Forelimb muscle (tissue), 1 donor: ENCODE measurements at places on chromosomes 3 and 15. TPM values are rescaled to one million over a fixed set of nuclear protein-coding genes. Genes with fewer than 3 reads are reported as not detected.

- DNase-seq, result no peak
These were observed 48.9 kb downstream of the APBA2 start for GRCh38 chr15:28934645-28935044.

- no peak for DNase-seq
These were observed 357.8 kb downstream of the VPS13C start for GRCh38 chr15:61702224-61703020.

GRCh38 chr3:72375237-72376076 is 472.8 kb downstream of the SHQ1 start:
- DNase-seq, result no peak

DNA sequence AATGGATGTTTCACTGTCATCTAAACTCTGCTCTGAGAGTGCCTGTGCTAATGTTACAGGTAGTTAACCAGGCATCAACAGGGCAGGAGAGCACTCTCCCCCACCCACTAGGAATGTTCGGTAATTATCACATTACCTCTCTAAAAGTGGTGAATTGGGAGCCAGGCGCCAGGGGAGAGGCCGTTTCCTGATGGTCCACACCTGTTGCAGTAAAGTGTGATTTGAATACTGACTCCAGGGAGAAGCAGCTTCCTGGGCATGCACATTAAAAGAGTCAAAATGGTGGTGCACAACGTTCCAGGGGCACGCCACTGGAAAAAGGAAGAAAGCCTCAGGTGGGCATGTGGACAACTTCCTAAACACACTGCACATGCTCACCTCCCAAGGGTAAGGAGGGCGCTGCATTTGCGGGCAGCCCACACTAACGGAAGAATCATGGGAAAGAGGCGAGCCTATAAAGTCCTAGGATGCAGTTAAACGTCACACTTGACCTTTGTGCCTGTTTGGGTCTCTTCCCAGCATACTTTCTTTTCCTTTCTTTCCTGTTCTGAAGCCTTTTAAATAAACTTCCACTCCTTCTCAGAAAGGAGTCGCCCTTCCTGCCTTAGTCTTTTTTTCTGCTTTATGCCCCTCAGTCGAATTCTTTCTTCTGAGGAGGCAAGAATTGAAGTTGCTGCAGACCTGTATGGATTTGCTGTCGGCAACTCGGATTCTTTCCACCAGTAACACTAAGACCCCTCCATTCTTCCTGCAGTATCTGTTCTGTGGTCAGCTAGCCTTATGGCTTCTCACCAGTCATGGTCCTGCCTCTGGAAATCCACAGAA is 28.9 kb upstream of the GPD1L start:
- no peak for DNase-seq

GRCh38 chr15:38065721-38066345 is 131.4 kb downstream of the TMCO5A start:
- DNase-seq, result no peak

GRCh38 chr3:13148561-13149329 is 75.5 kb upstream of the IQSEC1 start:
- no peak for DNase-seq

GRCh38 chr3:62624185-62624584 is 250.8 kb upstream of the FEZF2 start:
- no peak for DNase-seq

- DNase-seq, result no peak
These were observed 39.0 kb downstream of the WHAMM start for GRCh38 chr15:82848241-82848993.

DNA sequence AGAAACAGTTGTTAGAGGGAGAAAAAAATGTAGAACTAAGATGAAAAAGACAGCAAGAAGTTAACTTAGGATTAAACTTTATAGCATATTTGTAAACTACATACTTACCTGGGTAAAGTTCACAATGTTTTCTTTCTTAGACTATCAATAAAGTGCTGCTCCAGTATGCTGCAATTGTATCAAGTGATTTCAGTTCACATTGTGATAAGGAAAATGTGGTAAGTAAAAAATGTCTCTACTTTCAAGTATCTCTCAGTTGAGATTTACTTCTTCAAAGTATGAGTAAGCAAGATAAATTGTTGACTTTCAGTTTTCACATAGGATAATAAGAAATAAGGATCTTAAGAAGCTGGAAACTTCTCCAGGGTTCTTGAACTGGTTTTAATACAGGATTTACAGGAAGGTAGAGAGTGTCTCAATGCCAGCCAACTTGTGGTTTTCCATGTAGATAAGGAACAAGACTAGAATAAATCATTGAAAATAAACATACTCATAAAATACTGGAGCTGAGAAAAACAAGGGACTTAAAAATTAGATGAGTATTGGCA is 528.8 kb downstream of the UNC13C start:
- no peak for DNase-seq

DNA sequence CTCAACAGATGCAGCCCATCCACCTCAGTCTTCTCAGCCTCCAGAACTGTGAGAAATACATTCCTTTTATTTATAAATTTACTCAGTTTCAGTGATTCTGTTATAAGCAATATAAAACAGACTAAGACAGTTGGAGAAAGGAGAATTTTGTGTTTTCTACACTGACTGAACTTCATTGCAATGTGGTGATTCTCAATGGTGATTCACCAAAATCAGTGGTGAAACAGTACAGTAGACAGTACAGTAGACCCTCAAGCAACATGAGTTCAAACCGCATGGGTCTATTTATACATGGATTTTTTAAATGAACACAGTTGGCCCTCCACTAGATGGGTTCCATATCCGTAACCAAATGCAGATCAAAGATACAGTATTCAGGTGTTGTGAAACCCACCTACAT is 403.1 kb upstream of the TGFBR2 start:
- DNase-seq, result no peak

Gene SLC27A2
- polyA plus RNA-seq, result 0.09 TPM

Gene NOX5
- 0.24 TPM for polyA plus RNA-seq

Gene TUSC2
- 16.4 TPM for polyA plus RNA-seq

Gene HTR3E
- polyA plus RNA-seq, result not detected

Gene WDR93
- polyA plus RNA-seq, result 0.18 TPM

Gene PLA2G4D
- polyA plus RNA-seq, result 0.14 TPM
